Lung (tissue), 17 donors: ENCODE measurements at places on chromosomes 4 and X. TPM values are rescaled to one million over a fixed set of nuclear protein-coding genes. Genes with fewer than 3 reads are reported as not detected.

- DNase-seq, result no peak
Observed at GRCh38 chr4:178356725-178357124, 914.5 kb upstream of the AGA start.

GRCh38 chr4:67052814-67053675 is 492.3 kb downstream of the CENPC start:
- no peak for DNase-seq

- no peak for DNase-seq
Observed at GRCh38 chr4:58807843-58808615, 1697.8 kb upstream of the IGFBP7 start.

DNA sequence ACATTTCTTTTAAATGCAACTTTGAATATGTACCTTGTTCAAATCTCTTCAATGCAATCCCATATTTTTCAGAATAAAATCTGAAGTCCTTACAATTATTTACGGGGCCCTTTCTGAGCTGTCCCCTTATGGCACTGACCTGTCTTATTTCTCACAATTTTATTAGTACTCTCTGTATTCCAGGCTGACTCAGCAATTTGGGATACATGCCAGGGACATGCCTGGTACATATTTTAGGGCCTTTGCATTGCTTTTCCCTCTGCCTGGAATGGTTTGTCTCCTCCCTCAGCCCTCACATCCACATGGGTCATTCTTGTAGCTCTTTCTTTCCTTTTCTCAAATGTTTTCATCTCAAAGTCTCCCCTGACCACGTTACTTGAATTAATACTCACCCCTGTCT is 172.2 kb upstream of the TECRL start:
- no peak for DNase-seq

GRCh38 chrX:641671-642435 is 11.3 kb downstream of the SHOX start:
- DNase-seq, result no peak

DNA sequence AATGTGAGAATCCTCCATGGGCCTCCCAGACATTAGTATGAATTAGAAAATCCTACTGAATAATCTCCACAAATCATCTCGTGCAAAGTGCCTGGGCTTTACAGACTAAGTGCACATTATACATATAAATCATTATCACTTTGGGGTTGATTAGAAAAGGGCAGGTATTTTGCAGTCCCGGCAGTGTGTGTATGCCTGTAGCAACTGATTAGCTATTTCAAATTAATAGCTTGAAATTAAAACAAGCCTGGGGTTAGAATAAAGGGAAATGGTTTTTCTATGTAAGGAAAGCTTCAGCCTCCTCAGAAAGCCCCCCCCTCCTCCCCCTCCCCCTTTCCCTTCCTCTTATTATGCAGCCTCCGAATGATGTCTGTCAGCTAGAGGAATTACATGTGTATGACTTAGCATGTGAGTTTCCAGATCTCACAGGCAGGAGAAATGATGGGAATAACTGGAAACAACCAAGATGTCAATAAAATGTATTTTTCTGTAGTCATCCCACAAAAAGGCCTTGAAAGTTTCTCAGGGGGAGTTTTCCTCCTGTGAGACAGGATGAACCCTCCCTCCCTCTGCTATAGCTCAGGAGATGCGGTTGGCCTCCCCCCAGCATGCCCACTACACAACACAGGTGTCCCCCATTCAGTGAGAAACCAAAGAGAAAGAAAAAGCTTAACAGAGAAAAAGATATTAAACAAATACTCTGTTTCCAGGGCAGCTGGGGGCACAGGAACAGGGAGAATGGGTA is 41.2 kb upstream of the RASGEF1B start:
- no peak for DNase-seq

- no peak for DNase-seq
Observed at GRCh38 chr4:95250544-95251137, 298.1 kb downstream of the UNC5C start.

- DNase-seq, result no peak
Observed at GRCh38 chrX:3141031-3141430, 99.8 kb downstream of the ARSF start.

KIAA1210 gene
- 0.20 TPM for total RNA-seq

MAGEA2B gene
- not detected for total RNA-seq

ODAM gene
- total RNA-seq, result 2.4 TPM

DNA sequence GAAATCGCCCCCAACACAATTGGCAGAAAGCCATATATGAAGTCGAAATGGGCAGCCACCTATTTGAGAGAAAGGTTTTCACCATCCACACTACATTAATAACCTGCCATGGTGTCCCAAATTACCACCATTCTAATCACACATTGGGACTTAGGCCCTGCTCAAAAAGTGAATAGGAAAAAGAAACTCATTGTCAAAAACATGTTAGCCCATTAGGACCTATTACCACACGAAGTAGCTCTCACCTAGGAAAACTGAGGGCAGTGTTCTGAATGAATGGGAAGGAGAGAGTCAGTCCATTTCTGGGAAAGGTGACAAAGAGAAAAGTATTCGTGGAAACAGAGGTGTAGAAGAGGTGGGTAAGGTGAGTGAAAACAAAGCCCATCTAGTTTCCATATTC is 60.8 kb downstream of the GPC3 start:
- DNase-seq, result no peak

DNA sequence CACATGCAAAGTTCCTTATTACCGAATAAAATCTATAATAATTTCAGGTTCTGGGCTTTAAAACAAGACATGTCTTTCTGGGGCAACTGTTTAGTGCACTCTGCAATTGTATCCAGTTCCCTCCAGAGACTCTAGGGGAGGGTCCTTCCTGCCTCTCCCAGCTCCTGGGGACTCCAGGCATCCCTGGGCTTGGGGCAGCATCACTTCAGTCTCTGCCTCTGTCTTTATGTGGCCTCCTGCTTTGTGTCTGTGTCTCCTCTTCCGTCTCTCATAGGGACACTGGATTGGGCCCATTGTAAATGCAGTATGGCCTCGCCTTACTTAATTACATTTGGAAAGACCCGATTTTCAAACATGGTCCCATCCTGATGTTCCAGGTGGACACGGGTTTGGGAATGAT is 10.9 kb upstream of the ASMTL start:
- DNase-seq, result no peak

SLC4A4 gene
- total RNA-seq, result 78.6 TPM

DNA sequence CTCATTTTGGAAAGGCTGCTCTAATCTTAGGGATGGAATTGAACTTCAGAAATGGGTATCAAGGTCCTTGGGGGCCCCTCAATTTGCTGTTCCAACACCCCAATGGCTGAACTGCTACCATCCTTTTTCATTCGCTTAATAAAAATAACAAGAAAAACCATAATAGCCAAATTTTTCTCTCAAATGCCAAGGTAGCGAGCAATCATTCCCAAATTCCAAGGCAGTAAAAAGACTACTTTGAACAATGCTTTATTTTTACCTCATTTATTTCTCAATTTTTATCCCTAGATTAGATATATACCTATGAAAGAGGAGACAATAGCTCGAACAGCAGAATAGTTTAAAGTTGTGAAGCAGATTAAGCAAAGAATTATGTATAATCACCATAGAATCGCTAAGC is 323.4 kb upstream of the SLC7A11 start:
- no peak for DNase-seq

DNA sequence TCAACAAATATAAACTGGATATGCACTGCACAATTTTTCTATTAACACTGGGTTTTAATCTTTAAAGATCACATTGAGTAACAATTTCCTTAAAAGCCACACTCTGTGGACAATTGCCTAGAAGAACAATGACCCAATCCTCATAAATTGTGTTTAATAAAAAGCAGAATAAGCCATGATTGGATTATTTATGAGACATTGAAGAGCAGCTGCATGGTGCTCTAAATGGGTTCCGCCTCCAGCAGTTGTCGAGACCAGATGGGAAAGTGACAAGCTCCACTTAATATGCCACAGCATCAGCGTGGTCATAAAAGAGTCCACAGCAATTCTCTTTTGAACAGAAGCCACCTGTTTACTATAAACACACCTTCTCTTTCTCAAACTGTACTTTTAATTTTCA is 635.2 kb upstream of the FRG1 start:
- peak; percentile 19 for DNase-seq

- DNase-seq, result no peak
Observed at GRCh38 chrX:42778096-42778495, at the start of gene PPP1R2C. PPP1R2C (minus strand) TSS chrX:42778163; CDS start chrX:42778079, 84 bp downstream.

GRCh38 chr4:10296730-10297129 is 160.5 kb downstream of the ZNF518B start:
- DNase-seq, result no peak

DNA sequence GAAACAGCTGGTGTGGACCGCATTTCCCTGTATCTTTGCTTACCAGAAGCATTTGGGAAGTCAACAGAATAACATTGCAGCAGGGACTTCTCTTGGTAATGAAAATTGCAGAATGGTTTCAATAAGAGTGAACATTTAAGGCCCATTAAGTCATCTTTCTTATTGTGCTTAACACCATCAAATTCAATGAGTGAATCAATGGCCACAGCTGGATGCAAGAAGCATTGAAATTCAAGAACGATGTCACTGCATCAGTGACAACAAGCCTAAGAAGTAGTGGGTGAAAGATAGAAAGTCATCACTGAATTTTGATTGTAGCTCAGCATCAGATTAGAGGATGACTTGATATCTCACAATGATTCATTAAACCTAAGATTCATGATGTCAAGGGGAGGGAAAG is 93.9 kb upstream of the GPM6A start:
- DNase-seq, result no peak

RIPPLY1 gene
- not detected for total RNA-seq

- no peak for DNase-seq
Observed at GRCh38 chr4:560731-561291, 15.3 kb downstream of the TMEM271 start.

CTAG1B gene
- total RNA-seq, result not detected

GRCh38 chrX:11733614-11734013 is 24.4 kb upstream of the MSL3 start:
- DNase-seq, result no peak

HSFX3 gene
- total RNA-seq, result not detected

GRCh38 chr4:7647600-7648543 is 213.1 kb upstream of the PSAPL1 start:
- no peak for DNase-seq

SPIN2A gene
- 0.80 TPM for total RNA-seq

UGT2B7 gene
- 13.5 TPM for total RNA-seq

SRPX gene
- total RNA-seq, result 44.9 TPM

MXRA5 gene
- 4.4 TPM for total RNA-seq

DNA sequence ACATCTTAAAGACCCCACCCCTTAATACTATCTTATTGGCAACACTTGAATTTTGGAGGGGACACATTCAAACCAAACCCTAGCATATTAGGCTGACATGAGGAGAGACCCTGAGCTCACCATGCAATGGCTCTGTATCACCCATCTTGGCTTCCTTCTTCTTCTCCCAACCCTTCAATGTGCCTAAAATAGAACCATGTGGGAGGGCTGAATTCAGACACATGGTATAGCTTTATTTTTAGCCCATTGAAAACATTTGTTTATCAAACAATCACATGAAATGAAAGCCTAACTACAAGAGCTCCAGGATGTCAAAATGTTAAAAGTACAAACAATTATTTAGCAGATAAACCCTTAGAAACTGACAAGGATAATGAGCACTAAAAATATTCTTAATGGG is 81.6 kb downstream of the RASL11B start:
- DNase-seq, result no peak

AIMP1 gene
- 29.2 TPM for total RNA-seq

GRCh38 chrX:113512700-113513395 is 672.2 kb upstream of the AMOT start:
- DNase-seq, result no peak

DNA sequence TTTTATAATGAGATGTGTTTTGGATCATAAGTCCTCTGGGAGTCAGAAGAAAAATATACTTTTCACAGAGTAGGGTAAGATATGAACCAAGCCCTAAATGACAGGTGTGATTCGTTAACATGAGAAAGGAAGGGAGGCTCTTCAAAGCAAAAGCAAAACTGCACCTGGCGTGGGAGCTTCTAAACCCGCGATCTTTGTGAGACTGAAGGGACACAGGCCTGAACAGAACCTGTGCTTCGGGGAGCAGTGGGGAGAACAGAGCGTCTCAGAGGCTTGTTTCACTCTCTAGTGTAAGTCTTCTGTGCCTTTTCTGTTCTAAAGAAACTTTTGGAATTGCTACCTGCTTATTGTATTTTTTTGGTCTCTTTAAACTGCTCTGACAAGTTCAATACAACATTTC is 30.2 kb upstream of the CYP4V2 start:
- no peak for DNase-seq

GRCh38 chr4:39636531-39637184 is 2.0 kb downstream of the SMIM14 start:
- peak; percentile 64 for DNase-seq

- DNase-seq, result no peak
Observed at GRCh38 chrX:30657196-30658161, 4.3 kb downstream of the GK start.

DNA sequence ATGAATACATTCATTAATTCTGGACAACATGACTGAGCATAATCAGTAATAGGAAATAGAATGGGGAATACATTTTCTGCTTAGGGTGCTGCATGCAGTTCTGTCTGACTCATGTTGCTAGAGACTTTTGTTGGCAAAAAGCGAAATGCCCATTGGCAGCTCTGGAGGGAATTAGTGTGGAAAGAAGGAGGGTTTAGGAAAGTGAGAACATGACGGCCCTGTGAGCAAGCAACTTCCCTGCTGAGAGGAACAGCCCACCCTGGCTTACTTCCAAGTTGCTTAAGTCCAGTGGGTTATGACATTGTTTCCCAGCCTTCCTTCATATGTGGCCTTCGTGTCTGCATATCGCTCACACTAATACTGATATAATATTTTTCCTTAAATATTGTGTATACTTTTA is 13.8 kb downstream of the MAD2L1 start:
- DNase-seq, result peak; percentile 83

- no peak for DNase-seq
Observed at GRCh38 chrX:74338852-74339251, 34.9 kb downstream of the ZCCHC13 start.

GRCh38 chr4:9812501-9813340 is 31.3 kb downstream of the DRD5 start:
- peak; percentile 44 for DNase-seq

- DNase-seq, result no peak
Observed at GRCh38 chrX:153911798-153912197, 7.3 kb downstream of the AVPR2 start.

DNA sequence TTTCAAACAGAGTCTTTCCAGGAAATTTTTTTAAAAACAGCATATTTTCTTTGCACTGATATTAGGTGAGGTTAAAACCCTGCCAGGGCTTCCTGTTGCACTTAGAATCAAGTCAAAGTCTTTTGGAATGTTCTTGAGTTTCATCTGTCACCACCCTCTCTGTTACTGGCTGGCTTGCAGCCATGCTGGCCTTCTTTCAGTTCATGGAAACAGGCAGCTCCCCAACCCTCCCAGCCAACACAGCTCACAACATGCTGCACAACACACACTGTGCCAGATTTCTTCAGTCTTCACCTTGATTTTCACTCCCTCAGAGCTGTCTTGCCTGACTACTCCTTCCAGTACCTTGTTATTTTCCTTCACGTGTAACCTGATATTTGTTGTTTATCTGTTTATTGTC is 129.5 kb downstream of the KCNIP4 start:
- DNase-seq, result peak; percentile 74
